ENCODE measurements at places on chromosomes 16 and 17. TPM values are rescaled to one million over a fixed set of nuclear protein-coding genes. Genes with fewer than 3 reads are reported as not detected.

DNA sequence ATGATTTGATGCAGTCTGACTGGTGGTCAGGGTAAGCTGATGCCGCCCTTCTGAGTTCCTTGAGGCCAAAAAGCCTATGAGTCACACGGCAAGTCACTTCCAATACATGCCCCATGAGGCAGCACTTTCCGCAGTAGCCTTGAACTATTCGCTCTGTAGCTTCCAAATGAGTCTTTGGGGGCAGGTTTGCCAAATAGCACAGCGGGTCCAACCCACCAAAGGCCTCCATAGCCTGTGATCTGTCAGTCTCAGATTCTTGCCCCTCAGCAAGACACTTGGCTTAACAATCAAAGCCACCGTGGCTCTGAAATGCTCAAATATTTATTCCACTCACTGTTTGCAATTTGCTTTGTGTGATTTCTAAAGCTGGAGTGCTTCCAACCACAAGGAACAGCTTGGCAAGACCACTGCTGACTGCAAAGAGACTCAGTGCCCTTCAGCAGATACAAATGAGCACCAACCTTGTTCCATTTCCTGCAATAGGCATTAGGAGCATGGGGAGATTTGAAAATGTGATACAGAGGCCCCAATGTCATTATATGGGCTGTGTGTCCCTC lies 45.4 kb downstream of the CLEC19A start:
- DNase-seq, result no peak

GRCh38 chr16:68382296-68382718 lies 66.0 kb downstream of the SMPD3 start:
- DNase-seq, result no peak

DNA sequence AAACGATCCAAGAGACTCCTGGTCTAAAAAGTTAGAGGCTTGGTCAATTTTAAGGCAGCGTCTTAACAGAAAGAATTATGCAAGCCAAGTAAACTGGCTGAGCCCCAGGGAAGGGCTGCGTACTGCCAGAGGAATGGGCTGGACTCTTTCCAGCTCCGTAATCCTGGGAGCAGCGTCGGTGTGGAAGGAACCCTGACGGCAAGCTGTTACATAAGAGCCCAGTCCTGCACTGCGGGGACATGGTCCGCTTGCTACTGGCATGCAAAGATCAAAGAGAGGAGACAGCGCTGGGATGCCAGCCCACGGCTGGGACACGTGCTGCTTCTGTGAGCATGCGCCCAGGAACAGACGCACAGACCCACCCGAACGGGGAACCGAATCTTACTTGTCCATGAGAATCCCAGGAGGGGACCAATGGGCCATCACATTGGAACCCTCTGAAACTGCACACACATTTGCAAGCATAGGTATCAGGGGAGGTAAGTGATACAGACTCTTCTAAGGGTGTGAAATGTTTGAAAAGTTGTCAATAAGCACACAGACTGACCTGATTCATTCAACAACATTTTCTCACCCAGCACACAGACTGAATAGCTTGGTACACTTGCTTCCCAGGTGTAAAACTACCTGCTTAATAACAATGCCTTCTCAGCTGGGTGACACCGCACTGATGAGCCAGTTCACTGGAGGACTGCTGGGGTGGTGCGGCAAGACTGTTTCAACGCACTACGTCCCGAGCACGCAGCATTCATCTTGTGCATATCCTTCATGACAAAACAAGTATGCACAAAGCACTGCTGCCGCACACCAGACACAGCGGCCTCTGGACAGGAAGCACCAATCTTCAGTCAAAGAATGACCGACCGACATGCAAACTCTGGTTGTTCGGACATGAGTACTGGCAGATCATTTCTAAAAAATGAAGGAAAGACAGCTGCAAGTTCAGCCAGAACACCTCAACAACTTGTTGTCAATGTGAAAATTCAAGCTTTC lies 94.9 kb downstream of the ANKRD11 start:
- no peak for DNase-seq

DNA sequence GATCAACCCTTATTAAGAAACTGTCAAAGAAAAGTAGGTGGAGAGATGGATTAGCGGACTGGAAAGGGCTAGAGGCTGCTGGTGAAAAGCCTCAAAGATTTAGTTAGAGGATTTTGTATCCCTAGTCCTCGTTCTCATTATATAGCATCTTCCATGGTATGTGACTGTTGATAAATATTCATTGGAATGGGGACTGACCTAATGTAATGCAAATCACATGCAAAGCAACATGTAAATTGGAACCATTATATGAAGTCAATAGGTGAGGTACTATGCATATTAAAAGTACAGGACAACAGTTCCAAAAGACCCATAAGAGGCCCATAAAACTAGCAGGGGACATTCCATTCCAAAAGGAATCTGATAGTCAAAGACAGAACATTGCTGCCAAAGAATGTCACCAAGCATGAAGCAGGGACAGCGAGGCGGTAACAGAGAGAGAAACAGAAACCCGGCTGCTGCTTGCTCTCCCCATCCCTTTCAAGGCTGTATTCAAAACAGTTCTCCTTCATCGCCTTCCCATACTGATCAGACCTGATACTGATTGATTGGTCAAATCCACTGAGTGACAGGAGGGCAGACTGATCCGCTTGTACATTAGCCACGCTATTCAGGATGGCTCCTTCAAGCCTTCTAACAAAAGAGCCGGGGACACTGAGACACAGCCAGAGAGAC lies 44.5 kb downstream of the SOX9 start:
- DNase-seq, result no peak

GRCh38 chr17:4788807-4789700 lies at the start of gene GLTPD2:
Gene GLTPD2, plus strand, starts transcription at chr17:4788964. Its CDS starts 48 bp downstream, at chr17:4789012.
- no peak for DNase-seq

GRCh38 chr17:76560036-76560876 lies 20.4 kb downstream of the PRCD start:
- no peak for DNase-seq

- peak; percentile 45 for DNase-seq
Measured at GRCh38 chr16:3188925-3189825, 1.2 kb downstream of the OR1F1 start.

- DNase-seq, result no peak
Measured at GRCh38 chr16:84650062-84650991, 2.0 kb downstream of the KLHL36 start.

- DNase-seq, result no peak
Measured at GRCh38 chr16:18841833-18842525, 40.6 kb upstream of the ARL6IP1 start.

DNA sequence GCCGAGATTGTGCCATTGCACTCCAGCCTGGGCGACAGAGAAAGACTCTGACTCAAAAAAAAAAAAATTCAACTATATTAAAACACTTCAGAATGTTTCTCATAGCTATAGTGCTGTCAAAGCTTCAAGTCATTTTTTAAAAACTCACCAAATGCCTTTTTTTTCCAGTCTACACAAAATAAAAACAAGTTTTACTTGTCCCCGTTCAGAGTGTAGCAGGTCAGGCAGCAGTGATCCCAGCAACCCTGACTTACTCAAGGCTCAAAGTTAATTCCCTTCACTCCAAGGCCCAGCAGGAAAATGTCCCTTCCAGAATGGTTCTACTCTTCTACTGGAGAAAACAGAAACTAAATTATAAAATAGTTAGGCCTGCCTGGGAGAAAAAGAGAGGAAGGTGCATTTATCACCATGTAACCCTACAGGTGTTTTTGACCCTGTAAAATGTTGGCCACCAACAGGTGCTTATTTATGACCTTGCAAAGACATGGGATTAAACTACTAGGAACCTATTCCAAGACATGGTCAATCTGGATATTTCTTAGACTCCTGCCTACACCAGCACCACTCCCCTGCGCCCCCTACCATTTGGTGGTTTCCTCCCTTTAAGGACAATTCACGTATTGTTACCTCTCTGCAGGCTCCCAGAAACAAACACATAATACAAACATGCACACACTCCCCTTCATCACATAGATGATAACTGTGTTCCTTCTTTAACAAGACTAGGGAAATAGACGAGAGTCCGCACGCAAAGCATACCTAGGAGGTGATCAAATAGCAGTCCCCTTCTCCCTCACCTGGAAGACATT lies 5.4 kb downstream of the AMFR start:
- DNase-seq, result no peak

DNA sequence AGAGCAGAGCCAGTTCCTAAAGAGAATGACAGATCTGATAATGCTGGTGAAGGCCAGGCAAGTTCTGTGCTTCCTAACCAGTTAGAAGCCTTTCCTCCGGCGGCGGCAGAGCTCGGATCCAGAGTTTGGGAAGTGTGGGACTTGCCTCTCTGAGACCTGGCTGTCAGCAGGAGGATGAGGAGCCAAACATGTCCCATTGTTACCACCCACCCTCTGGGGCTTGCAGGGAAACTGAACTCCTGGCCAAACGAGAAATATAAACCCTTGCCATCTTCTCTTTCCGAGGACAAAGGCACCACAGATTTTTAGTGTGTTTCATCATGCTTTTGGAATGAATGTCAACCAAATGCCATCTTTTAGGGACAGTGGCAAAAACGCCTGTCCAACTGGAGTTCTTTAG lies 80.2 kb upstream of the SMURF2 start:
- DNase-seq, result no peak

DNA sequence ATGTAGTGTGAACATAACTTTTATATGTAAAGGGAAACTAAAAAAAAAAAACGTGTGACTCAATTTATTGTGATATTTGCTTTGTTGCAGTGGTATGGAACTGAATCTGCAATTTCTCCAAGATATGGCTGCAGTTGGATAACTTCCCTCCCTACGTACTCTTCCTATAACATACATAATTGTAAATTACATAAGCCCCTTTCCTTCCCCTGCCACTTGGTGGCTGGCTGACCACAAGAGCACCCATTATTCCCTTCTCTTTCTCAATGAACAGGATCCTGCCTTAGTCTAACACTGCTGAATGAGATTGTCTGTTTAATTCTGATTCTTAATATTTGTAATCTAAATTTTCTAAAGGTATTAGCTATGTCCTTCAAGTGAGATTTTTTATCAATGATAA lies 27.8 kb downstream of the CCL4 start:
- no peak for DNase-seq

- DNase-seq, result no peak
Measured at GRCh38 chr17:31541559-31541958, 150.1 kb downstream of the RAB11FIP4 start.

Gene SOCS7
- total RNA-seq, result 24.7 TPM

Gene TP53TG3
- not detected for total RNA-seq
